ENCODE measurements at places on chromosomes 2 and 18.

DNA sequence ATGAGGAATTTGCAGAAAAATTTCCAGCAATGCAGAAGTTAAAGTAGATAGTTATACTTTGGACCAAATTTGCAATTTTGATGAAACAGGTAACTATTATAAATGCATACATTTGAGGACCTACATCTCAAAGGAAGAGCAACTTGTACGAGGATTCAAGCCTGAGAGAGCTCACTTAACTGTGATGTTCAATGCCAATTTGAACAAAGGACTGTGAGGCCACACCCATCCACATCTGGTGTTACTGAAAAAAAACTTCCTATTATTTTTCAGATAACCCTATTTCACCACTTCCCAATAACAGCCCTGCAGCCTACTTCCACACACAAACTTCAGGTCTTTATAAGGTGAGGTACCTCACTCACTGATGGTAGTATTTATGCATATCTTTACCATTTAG is 203.5 kb upstream of the NABP1 start:
- no peak for DNase-seq

- no peak for DNase-seq
These were observed 176.5 kb upstream of the DCC start for GRCh38 chr18:52163478-52163877.

DNA sequence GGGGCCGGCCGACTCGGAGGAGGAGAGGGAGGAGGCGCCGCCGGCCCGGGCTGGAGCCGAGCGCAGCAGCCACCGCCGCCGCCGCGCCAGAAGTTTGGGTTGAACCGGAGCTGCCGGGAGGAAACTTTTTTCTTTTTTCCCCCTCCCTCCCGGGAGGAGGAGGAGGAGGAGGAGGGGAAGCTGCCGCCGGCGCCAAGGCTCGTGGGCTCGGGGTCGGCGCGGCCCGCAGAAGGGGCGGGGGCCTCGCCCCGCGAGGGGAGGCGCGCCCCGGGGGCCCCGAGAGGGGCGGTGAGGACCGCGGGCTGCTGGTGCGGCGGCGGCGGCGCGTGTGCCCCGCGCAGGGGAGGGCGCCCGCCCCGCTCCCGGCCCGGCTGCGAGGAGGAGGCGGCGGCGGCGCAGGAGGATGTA is 316 bp downstream of the CRIM1 start:
- no peak for DNase-seq

DNA sequence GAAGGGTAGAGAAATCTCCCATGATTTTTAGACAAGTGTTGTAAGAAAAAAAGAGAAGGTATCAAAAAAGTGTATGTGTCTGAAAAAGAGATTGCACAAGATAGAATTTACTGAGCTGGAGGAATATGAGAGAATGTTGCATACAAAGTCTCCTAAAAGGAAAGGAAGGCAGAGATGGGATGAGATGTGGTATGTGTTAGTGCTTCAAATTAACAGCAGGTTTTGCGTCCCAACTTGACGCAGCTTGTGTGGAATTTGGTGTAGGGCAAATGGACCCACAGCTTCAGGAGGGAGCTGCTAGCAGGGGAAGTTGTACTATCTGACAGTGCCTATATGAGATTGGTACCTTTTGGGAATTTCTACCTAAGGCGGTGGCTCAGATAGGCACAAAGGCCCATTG is 9.0 kb upstream of the RASGRP3 start:
- no peak for DNase-seq

DNA sequence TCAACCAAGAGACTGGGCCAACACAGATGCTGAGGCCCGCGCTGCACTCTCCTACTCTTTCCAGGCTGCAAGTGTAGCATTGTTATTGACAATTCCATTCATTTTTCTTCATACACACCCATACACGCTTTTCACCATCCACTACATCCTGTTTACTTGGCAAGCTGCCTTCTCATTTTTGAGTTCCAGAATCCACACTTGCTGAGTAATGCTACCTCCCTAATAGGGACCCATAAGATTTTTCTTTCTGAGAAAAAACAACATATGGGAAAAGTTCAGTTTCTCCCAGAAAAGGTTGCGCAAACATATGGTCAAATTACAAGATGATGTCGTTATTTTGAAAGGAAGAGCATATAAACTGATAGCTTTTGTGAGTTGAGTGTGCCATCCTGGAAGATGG is 3.3 kb upstream of the NETO1 start:
- DNase-seq = no peak

All from stimulated activated CD4-positive, alpha-beta T cell treated with anti-CD3 and anti-CD28 coated beads, Interleukin-12 subunit alpha, Interleukin-12 subunit beta, amount 100 ng/mL, for 24 hours (primary cell).